Right renal cortex interstitium (tissue), 3 donors: ENCODE measurements at places on chromosomes 6 and 20. TPM values are rescaled to one million over a fixed set of nuclear protein-coding genes. Genes with fewer than 3 reads are reported as not detected.

- no peak for DNase-seq
These were observed at the start of gene RFX6 for GRCh38 chr6:116876635-116877611. RFX6 (plus strand) TSS chr6:116877242; CDS start chr6:116877276, 34 bp downstream.

DNA sequence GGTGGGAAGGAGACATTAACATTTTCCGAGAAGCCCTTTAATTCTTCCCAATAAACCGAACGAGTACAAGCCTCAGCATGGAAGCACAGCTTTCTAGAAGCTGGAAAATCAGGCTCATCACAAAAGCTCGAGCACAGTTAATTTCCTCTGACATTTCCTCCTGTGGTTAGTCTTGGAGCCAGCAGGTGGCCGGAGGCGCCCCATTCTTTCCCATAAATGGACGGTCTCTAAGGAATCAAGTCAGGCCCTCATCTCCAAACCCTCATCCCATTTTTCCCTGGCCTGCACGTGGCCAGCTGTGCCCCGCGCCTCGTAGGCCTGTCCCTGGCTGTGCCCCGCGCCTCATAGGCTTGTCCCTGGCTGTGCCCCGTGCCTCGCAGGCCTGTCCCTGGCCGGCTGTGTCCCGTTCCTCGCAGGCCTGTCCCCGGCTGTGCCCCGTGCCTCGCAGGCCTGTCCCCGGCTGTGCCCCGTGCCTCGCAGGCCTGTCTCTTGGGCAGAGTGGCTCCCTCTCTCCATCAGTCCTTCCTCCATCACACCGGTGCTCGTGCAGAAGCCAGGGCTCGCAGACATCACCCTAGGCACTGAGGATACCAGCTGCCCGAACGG, 19.7 kb upstream of the NTSR1 start:
- no peak for DNase-seq

- DNase-seq = no peak
These were observed 68.3 kb upstream of the EXOC2 start for GRCh38 chr6:760982-761955.

Gene DCDC2
- 132 TPM for polyA plus RNA-seq

Gene TMEM217
- 1.6 TPM for polyA plus RNA-seq

- DNase-seq = no peak
These were observed 15.5 kb downstream of the FAM83B start for GRCh38 chr6:54861905-54862616.

Gene STMND1
- polyA plus RNA-seq = 0.17 TPM

DNA sequence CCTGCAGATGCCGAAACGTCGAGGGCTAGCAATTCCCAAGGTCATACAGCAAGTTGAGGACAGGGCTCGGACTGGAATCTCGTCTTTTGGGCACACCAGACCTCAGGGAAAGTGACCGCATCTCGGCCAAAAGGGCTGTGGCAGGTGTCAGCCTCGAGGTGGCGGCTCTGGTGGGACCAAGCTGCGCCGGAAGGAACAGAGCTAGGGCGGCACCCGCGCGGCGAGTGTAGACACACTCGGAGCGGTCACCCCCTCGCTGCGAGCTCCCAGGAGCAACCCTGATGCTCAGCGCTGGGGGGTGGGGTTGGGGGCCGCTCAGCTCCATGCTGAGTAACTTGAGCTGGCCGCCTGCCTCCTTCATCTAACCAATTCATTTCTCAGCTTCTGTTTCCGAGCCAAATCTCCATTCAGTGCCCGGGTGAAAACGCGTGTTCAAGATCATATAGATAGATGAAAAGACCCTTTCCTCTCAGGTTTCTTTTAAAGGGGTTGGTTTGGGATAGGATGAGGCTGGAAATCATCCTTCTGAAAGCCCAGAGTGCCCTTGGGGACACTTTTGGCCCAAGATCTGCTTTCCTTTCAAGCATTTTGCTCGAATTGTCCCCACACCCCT, 2.2 kb upstream of the TUBB2B start:
- DNase-seq = no peak

GRCh38 chr20:14717134-14717999, 380.0 kb upstream of the FLRT3 start:
- DNase-seq = no peak

Gene NCOA6
- polyA plus RNA-seq = 54.3 TPM

Gene DDRGK1
- polyA plus RNA-seq = 51.2 TPM

- peak; percentile 40 for DNase-seq
These were observed at the start of gene RBM24 for GRCh38 chr6:17281100-17281496. RBM24 (plus strand) TSS chr6:17281361; CDS start chr6:17281582, 221 bp downstream.

- DNase-seq = no peak
These were observed 402.7 kb upstream of the AGPAT4 start for GRCh38 chr6:161676586-161676985.

Gene NFATC2
- 1.8 TPM for polyA plus RNA-seq

Gene SIRPB1
- 1.5 TPM for polyA plus RNA-seq

DNA sequence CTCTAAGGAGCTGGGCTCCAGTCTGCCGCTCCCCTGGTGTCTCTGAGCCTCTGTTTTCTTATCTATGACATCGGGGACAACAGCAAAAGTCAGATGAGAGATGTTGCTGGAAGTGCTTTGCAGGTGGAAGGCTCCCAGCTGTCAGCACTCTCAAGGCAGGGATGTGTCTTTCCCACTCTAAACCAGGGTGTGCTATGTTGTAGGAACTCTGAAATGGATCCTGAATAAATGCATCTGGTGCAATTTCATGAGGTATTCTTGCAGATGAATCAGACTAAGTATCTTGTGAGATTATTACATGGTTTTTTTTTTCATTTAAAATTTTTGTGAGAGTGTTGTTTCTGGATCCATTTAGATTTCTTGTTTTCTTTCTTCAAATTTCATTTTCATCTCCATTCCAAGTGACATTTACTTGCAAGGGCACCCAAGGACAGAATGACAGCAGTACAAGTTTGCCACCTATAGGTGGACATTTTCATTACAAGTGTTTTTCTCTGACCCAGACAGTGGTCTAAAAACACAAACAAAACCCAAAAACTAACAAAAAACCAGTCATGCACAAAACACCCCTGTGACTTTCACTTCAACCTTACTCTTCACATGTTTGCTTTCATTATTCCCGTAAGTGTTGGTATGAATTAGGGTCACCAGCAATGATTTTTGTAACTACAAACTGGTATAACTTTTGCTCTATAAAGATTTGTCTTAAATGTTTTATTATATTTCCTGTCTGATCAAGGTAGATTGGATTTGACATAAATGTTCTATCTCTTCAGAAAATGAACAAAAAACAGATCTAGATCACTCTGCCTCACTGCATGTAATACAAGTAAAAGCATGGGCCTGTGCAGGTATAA, 14.7 kb upstream of the SIM1 start:
- DNase-seq = no peak

Gene SLC26A8
- 0.67 TPM for polyA plus RNA-seq

DNA sequence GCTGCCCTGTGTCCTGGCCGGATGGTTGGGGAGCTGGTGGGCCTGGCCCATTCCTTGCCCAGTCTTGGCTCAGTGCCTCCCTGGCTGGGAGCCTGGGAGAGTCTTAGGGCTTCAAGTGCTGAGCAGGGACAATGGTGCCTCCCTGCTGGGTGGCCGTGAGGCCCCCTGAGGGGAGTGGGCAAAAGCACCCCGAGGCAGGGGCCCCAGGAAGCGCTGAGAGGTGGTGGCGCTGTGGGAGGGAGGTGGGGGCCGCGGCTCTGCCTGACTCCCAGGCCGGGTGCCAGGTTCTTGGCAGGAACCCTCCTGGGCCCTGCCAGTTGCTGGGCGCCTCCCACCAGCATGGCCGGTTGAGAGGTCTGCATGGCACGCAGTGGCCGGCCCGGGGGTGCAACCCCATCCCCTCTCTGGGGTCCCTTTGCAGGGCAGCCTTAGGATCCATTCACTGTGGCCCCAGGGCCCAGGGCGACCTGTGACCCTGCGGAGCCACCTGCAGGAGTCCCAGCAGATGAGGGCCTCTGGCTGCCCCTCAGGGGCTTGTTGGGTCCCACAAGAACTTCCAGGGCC, 9.2 kb upstream of the RPS21 start:
- DNase-seq = no peak

DNA sequence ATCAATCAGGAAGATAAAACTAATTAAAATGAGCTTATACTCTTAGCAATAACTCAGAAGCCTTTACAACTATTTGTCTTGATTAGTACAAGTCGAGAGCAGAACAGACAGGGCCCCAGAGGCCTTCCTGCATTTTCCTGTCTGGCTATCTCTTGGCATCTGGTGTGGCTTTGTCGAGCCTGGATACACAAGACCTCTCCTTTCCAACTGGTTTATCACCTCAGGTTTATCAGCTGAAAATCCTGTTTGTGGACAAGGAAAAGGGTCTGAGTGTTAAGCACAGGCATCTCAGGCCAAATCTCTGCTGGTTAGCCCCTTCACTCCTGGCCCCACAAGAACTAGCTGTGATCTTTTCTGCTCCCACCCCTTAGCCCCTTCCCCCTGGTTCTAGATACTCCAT, 32.6 kb downstream of the BAK1 start:
- no peak for DNase-seq

Gene TINAG
- 39.8 TPM for polyA plus RNA-seq

Gene SPO11
- polyA plus RNA-seq = not detected

Gene TGM2
- 31.5 TPM for polyA plus RNA-seq

DNA sequence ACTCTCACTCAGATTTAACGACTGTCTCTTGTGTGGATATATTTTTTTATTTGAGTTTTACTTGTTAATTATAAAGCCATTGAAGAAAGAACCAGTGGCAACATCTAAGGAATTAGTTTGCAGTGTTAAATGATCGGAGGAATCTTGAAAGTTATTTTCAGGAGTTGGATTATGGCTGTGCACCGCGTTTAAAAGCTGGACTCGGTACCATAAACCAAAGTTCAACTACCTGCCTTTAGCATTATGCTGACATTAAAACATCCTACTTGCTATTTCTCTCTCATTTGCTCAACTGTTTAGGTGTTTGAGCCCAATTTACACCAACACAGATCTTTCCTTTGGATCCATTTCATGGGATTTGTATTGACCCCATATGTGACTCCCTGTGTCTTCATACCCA, 289.4 kb upstream of the SASH1 start:
- no peak for DNase-seq
